Stimulated activated CD8-positive, alpha-beta memory T cell treated with anti-CD3 and anti-CD28 coated beads, Interleukin-15, amount 100 ng/mL, for 1 hour (primary cell): ENCODE measurements at places on chromosomes 4 and X.

GRCh38 chr4:133808151-133808550, 393.4 kb downstream of the PABPC4L start:
- DNase-seq: no peak

DNA sequence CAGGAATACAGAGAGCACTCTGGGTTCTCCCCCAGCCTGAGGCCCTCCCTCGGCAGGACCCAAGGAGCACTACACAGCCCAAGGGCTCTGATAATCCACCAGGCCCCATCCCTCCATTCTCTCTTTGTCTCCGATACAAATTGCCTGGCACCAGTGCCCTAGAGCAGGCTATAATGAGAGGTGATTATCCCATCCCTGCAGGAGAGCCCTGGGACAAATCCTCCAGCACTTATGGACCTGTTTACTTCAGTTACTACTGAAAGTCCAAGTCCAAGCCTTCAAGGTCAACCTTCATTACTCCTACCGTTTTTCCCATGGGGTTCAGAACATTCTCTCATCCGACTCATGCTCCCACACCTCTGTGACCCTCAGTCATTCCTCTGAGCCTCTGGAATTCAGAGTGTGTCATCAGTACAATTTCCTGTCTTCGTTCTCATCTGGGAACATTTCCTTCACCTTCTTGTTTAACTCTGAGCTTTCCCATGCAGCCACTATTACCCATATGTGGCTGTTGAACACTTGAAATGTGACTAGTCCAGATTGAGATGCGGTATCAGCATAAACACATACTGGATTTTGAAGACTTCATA, 299.0 kb downstream of the RAPGEF2 start:
- DNase-seq: no peak

DNA sequence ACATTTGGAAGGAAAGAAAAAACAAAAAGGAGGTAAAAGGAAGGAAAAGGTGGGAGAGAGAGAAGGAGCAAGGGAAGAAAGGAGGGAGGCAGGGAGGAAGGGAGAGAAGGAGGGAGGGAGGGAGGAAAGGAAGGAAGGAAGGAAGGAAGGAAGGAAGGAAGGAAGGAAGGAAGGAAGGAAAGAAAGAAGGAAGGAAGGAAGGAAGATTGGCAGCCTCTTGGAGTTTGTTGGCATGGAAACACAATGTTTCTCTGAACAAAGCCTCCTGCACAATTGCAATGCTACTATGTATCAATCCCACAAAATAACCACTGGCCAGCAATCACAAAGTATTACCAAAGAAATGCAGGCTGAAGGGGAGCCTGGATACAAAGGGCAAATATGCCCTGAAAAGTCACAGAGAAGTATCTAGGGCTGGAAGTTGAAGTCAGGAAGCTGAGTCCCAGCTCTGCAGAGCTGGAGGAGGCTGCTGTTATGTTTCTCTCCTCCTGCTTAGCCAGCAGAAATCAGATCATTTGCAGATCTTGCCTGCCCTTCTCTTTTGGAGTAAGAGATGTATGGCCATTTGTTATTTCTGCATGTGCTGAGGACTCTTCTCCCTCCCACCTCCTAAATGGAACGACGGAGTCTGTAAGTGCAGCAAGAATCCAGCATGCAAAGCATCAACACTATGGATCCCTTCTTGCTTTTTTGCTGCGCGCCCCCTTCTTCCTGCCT, 195.9 kb upstream of the LDB2 start:
- no peak for DNase-seq

GRCh38 chrX:12956704-12957534, 18.0 kb upstream of the TMSB4X start:
- no peak for DNase-seq

GRCh38 chrX:14864631-14865030, 8.2 kb downstream of the FANCB start:
- no peak for DNase-seq

DNA sequence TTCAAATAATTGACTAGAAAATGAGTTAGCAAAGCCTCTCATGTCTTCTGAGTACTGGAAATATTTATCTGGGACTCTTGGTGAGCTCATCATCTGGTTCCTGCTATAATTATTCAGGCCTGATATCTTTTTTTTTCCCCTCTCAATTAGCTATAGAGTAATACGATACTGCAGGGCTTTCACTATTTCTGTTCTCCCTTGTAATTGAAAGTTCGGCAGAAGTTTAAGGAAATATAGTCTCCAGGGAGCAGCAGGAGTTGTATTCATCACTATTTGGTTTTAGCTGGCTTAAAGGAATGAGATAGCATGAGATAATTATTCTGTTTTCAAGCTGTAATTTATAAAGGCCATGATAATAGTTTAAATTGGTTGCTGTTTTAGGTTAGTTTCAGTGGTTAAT, 378.6 kb upstream of the EPHA5 start:
- DNase-seq: no peak

- DNase-seq: no peak
Measured at GRCh38 chr4:19832411-19832810, 419.3 kb upstream of the SLIT2 start.

DNA sequence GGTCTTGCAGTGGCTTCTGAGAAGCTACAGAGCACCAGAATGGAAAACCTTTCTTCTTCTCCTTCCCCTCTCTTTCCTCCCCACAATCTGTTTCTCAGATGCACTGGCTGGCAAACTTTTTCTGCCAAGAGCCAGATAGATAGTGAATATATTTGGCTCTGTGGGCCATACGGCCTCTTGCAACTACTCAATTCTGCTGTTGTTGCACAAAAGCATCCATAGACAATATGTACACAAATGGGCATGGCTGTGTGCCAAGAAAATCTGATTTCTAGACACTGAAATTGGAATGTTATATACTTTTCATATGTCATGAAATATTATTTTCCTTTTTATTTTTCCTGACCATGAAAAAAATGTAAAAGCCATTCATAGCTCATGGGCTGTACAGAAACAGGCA, 3.1 kb downstream of the PHEX start:
- DNase-seq: no peak

DNA sequence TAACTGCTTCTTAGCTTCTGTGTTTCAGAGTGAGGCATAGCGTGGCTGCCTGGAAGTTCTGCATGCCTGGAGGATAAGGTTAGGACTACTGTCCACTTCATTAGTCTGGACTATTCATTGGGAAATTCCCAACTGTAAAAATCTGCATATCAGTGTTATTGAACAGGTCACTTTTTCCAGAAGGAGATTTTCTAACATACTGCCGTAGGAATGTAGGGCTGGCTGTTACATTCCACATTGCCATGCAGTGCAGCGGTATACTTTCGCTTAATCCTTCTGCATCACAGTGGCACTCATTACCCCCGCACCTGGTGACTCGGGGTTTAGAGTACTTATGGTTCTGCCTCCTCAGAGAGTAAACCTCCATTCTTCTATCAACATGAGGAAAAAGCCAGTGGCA, 104.6 kb downstream of the NPFFR2 start:
- DNase-seq: no peak

DNA sequence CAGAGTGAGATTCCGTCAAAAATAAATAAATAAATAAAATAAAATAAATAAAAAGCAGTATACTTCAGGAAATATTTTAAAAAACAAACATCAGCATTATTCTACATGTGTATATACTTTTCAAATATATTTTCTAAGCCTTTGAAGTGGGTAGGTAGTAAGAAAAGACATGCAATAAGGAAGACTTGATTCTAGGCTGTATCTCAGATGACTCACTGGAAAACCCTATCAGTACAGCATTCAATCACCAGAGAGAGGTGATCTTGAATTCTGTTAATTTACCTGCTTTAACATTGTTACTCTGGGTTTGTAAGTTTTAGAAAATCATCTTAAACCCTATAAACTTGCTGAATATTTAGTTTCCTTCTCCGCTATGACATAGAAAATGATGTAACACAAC, 106.6 kb upstream of the NAP1L5 start:
- no peak for DNase-seq

DNA sequence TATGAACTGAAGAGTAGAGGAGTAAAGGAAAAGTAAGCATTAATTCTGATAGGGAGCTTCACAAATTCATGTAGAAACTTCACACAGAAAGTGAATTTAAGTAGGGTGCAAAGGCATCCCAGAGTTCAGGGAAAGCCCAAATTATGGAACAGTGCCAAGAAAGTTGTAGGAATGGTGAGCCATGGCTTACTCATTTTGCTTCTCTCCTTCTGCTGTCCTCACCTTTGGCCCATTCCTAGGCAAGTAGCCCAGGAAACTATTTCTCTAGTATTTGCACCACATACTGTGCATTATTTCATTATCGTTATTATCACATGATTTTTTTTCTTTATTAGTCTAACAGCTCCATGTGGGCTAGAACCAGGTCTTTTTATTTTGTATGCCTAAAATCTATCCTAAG, 34.9 kb upstream of the IL1RAPL1 start:
- DNase-seq: no peak

DNA sequence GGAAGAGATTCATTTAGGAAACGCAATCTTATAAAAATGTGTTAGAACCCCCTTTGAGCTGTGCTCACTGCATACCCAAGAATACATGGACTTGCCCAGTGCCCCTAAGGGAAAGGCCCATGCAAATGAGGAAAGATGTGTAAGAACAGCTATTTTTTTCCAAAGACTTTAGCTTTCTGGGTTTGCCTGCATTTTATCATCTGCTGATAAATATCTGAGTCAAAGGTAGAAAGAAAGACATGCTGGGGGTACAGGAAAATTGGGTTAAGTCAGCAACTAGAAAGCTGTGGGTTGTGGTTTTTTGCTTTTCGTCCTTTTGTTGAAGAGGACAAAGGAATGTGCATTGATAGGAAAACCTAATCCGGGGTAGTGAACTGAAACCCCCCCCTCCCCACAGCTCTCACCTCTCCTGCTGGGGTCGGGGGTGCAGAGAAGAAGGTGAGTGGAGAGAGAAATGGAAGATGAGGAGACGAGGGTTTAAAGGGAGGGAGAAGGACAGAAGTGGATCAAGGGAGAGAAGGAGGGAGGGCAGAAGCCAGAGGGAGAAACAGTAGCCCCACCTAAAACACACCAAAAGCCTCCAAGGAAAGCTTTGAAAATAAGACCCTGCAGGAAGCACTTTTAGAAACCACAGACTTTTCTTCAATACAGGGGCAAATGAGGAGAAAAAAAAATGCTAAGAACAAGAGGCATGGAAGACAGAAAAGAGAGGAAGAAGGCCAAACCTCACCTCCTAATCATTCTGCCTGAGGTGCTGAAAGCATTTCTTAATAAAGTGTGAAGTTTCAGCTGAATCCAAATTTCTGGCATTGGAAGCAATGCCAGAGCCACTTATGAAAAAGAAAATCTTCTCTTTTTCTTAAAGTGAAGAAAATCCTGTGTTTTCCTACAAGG, 49.3 kb downstream of the KDR start:
- no peak for DNase-seq

DNA sequence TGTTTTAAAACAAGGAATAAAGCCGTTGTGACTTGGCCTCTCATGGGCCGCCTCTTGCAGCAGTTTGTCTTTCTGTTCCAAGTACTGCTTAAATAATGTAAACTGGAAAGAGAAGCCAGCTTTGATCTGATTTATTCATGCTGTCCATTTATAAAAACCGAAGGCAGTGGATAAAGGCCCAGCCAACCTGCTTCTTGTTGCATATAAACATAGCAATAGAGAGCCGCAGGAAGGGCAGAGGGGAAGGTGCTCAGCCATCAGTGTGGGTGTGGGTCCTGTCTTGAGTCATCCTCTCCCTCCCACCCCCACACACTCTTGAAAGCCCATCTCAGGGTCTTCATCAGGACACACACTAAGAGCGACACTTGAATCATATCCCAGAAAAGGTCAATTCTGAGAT, 187.9 kb upstream of the FAM9B start:
- no peak for DNase-seq

GRCh38 chr4:150799207-150799606, 215.9 kb downstream of the LRBA start:
- no peak for DNase-seq

DNA sequence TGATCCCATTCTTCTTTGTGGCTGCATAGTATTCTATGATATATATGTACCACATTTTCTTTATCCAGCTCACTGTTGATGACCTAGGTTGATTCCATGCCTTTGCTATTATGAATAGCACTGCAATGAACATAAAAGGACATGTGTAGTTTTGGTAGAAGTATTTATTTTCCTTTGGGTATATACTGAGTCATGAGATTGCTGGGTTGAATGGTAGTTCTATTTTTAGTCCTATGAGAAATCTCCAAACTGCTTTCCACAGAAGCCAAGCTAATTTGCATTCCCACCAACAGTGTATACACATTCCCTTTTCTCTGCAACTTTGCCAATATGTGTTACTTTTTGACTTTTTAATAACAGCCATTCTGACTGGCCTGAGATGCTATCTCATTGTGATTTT, 278.3 kb downstream of the PCDH18 start:
- no peak for DNase-seq

DNA sequence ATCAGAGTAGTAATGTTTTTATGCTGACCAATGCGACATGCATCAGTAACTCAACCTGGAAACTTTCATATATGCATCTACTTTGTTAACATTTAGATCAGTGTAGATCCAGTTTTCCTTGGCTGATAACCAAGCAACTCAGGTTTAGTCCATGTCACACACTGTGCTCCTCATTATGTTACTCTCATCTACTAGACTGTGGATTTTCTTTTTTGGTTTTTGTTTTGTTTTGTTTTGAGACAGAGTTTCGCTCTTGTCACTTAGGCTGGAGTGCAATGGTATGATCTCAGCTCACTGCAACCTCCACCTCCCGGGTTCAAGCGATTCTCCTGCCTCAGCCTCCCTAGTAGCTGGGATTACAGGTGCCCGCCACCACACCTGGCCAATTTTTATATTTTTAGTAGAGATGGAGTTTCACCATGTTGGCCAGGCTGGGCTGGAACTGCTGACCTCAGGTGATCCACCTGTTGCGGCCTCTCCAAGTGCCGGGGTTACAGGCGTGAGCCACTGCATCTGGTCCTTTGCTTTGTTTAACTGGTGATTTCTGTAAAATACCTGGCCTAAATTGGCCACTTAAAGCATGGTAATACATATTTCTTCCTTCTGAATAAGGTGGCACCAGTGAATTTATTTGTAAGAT, 48.6 kb downstream of the SMARCAD1 start:
- no peak for DNase-seq

DNA sequence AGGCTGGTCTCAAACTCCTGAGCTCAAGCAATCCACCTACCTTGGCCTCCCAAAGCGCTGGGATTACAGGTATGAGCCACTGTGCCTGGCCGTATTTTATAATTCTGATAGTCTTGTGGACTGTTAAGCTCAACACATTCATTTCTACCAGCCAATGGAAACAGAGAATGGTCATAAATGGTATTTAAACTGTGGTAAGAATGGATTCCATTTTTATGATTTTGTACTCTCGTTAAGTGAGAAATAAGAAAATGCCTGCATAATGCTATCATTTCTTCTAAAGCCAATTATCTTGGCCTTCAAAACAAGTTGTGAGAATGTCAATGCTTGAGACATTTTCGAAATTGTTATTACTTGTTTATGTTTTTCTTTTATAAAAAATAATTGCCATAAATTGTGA, 321.0 kb downstream of the IL15 start:
- DNase-seq: no peak

- no peak for DNase-seq
Measured at GRCh38 chr4:144579411-144580030, 66.4 kb upstream of the HHIP start.

GRCh38 chr4:38190717-38191178, 230.6 kb downstream of the PTTG2 start:
- DNase-seq: no peak
